ENCODE measurements at places on chromosomes 7 and 10. TPM values are rescaled to one million over a fixed set of nuclear protein-coding genes. Genes with fewer than 3 reads are reported as not detected.

The CALY gene
- not detected for total RNA-seq

The C10orf90 gene
- total RNA-seq = 2.0 TPM

The NPY4R gene
- total RNA-seq = not detected

The C1QL3 gene
- total RNA-seq = not detected

The PIP gene
- total RNA-seq = not detected

The TPK1 gene
- 1.3 TPM for total RNA-seq

The MYOZ1 gene
- total RNA-seq = 0.17 TPM

The SOSTDC1 gene
- total RNA-seq = 0.22 TPM

The SEPHS1 gene
- total RNA-seq = 42.5 TPM

The TAS2R5 gene
- 0.26 TPM for total RNA-seq

The STEAP1B gene
- 0.47 TPM for total RNA-seq
